ENCODE measurements at places on chromosomes 3 and 15.

- DNase-seq, result peak; percentile 51
Measured at GRCh38 chr15:88894819-88895767, at the start of gene HAPLN3. Gene HAPLN3 (minus strand): TSS chr15:88895544. CDS start chr15:88887298, 8,246 bp downstream.

DNA sequence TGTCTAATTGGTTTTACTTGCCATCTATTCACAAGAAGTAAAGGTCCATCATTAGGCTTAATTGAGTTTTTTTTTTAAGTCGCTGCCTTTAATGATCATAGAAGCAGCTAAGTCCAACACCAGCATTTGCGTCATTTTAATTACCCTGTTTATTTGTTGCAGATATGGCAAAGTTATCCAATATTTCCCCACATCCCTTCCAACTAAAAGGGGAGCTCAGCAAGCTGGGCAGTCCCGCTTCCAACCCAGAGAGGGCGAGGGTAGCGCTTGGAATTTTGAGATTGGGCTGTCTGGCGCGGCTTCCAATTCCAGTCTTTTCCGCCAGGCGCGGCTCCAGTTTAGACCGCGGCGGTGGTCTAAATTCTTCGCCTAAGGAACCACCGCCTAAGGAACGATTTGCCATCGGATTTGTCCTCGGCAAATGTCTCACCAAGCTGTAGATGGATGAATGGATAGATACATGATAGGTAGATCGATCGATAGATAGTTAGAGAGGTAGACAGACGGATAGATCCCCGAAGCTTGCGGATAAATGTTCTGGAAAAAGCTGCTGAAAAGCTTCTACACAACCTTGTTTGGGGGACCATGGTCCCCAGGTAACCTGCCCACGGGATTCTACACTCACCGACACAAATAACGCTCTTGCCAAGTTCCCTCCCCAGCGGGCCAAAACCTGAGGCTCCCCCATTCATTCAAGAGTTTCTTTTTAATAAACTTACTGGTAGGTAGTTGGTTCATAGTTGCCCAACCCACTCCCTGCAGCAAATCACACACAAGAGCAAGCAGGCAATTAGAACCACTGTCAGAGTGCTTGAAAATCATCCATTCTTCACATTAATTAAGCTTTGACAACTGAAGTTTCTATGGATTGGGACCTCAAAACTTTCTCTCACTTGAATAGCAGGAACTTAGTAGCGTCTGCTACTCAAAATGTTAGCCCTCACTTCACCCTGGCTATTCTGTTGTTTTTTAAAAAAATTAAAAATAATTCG, 49.1 kb downstream of the ZIC4 start:
- no peak for DNase-seq

- DNase-seq, result no peak
Measured at GRCh38 chr15:71121442-71121841, 6.2 kb downstream of the THSD4 start.

DNA sequence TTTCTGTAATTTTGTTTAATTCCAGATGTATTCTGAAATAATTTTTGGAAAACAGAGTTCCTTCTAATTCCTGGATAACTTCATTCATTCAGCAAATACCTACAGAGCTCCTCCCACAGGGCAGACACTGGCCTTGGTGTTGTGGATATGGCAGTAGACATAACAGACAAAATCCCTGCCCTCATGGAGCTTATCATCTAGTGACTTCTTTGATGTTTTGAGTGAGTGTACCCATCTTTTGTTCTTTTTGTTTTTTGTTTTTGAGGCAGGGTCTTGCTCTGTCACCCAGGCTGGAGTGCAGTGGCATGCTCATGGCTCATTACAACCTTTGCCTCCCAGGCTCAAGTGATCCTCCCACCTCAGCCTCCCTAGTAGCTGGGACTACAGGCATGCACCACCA, 21.1 kb downstream of the DET1 start:
- no peak for DNase-seq

DNA sequence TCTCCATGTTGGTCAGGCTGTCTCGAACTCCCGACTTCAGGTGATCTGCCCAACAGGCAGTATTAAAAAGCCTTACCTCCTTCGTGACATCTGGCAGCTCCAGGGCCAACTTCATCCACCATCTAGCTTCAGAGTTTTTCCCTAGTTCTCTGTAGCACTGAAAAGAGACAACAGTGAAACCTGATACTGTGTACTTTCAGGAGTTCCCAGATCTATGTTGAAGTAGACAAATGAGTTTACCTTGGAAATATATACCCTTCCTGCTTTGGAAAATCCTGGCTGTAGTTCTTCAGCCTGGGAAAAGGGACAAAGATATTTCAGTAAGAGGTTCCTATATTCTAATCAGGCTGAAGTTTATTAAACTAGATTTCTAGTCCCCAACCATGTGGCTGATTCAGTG, 18.0 kb downstream of the RMDN3 start:
- no peak for DNase-seq

GRCh38 chr15:69587723-69588426, 135.3 kb downstream of the RPLP1 start:
- DNase-seq, result no peak

DNA sequence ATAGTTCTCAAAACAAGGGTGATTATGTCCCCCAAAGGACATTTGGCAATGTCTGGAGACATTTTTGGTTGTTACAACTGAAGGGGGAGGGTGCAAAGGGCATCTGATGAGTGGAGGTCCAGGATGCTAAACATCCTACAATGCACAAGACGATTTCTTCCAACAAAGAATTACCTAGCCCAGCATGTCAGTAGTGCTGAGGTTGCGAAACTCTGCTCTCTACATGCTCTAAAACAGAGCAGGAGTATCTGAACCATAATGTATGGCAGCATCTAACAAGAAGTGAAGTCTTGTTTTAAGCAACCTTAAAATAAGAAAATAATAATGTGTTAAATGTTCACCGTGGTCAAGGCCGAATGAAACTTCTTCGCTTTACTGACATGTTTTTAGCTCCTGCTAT, 7.0 kb downstream of the GYG1 start:
- DNase-seq, result no peak

DNA sequence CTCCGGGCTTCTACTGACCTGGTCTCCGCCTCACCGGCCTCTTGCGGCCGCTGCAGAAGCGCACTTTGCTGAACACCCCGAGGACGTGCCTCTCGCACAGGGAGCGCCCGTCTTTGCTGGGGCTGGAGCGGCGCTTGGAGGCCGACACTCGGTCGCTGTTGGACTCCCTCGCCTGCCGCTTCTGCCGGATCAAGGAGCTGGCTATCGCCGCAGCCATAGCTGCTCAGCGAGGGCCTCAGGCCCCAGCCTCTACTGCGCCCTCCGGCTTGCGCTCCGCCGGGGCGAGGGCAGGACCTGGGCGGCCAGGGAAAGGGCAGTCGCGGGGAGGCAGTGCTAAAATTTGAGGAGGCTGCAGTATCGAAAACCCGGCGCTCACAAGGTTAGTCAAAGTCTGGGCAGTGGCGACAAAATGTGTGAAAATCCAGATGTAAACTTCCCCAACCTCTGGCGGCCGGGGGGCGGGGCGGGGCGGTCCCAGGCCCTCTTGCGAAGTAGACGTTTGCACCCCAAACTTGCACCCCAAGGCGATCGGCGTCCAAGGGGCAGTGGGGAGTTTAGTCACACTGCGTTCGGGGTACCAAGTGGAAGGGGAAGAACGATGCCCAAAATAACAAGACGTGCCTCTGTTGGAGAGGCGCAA, 319.2 kb downstream of the FGF12 start:
- DNase-seq, result no peak

DNA sequence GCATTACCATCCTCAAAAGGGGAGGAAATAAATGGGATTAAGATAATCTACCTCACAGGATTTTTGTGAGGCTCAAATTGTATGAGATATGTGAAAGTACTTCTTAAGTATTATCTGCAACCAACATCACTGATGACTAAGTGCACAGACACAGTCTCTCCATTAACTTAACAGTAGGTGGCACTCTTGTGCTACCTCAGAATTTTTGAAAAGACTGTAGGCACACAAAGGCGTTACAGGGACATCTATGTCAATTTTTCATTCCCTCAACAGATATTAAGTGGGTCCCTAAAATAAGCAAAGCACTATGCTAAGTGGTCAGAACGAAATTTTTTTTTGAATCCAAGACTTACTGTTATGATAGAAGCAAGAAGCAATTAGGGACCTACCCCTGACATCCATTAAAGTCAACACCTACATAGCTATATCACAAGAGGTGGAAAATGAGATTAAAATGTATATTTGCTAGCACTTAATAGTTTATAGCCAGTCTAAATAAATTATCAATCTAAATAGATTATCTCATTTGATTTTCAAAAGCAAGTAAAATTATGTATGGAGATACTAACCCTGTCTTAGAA, 52.9 kb downstream of the RYK start:
- DNase-seq, result peak; percentile 28

- peak; percentile 33 for DNase-seq
Measured at GRCh38 chr15:65077981-65078352, 1.4 kb downstream of the KBTBD13 start.

DNA sequence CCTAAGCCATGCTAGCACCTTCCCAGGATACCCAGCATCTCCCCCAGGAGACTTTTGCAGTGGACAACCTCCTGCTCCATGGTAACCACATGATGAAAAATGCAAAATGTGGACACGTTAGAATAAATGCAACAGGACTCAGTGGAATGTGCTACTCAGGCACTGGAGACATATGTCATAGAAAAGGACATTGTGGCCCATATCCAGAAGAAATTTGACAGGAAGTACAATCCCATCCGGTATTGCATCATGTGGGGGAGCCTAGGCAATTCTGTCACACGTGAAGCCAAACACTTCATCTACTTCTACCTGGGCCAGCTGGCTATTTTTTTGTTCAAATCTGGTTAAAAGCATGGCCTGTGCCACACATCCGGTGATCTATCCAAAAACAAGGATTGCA, 227.2 kb upstream of the GPR149 start:
- no peak for DNase-seq

DNA sequence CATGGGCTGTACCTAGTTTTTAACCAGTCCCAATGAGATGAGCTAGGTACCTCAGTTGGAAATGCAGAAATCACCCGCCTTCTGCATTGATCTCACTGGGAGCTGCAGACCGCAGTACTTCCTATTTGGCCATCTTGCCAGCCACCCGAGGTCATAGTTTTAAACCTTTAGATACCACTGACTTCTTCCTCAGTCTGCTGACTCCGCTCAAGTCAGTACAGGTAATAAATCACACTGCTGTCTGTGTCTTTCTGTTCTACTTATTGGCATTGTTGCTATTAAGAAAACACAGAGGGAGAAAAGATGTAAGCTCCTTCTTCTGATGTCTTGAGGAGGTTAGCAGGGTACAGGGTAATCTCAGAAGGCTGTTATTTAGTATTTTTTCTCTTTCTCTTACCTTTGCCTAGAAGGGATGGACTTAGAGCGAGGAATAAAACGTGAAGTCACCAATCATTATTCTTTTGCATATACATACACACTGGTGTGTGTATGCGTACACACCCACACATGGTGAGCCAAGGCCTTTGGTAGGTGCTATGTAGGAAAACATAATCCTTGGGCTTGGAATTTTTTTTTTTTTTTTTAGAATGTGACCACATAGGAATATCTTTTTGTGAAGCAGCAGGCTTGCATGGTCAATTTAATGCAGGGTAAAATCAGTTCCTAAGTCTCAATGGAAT, 197.2 kb downstream of the EDEM1 start:
- no peak for DNase-seq

DNA sequence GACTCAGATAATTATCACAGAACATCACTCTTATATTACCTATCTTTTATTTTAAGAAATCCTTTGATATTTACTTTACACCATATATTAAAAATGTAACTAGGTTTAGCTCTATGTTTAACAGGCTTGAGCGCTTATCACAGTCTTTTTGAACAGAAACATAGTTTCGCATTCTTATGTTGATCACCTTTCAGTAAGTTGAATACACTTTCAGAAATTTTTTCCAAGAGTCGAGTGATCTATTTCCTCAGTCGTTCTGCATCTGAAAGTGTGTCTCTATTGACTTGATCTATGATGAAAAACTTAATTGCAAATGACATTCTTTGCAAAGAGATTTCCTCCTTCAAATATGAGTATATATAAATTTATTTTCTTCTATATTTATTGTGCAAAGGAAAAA, 516.6 kb upstream of the KCNMB2 start:
- DNase-seq, result no peak

GRCh38 chr3:16249336-16249735, 15.4 kb downstream of the DPH3 start:
- no peak for DNase-seq

- no peak for DNase-seq
Measured at GRCh38 chr15:57820119-57820518, 113.6 kb downstream of the POLR2M start.

GRCh38 chr15:78537266-78537905, 2.9 kb upstream of the PSMA4 start:
- no peak for DNase-seq

- no peak for DNase-seq
Measured at GRCh38 chr15:74200412-74200815, 2.2 kb downstream of the STRA6 start.

DNA sequence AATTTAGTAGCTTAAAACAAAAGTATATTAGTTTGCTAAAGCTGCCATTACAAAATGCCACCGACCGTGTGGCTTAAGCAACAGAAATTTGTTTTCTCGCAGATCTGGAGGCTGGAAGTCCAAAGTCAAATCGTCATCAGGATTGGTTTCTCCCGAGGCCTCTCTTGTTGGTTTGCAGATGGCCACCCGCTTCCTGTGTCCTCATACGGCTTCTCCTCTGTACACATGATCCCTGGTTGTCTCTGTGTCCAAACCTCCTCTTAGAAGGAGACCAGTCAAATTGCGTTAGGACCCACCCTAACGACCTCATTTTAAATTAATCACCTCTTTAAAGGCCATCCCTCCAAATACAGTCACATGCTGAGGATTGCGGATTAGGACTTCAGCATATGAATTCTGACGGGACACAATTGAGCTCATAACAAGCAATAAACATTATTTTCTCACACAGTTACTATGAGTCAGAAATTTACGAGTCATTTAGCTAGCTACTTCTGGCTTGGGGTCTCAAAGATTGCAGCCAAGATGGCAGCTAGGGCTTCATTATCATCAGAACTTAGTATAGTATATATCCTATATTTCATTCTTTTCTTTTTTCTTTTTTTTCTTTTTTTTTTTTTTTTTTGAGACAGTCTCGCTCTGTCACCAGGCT, 58.4 kb downstream of the RPL39L start:
- no peak for DNase-seq

DNA sequence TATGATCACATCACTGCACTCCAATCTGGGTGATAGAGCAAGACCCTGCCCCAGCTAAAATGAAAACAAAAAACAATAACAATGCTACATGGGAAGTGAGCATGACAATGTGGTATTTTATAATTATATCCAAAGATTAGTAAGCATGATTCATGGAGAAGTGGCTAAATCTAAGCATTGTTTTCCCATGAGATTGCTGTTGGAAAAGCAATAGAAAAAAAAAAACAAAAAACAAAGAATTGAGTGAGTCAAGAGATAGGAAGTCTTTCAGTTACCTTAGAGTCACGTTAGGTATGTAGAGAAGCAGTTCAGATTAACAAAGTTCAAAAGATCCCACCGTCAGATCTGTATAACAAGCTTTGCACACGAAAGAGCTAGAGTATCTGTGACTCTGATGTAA, 210.3 kb upstream of the CNTN6 start:
- DNase-seq, result no peak

- DNase-seq, result peak; percentile 42
Measured at GRCh38 chr15:52021128-52021671, 2.2 kb downstream of the MAPK6 start.

All from central memory CD4-positive, alpha-beta T cell (primary cell).